ENCODE measurements at places on chromosomes 6 and 20. TPM values are rescaled to one million over a fixed set of nuclear protein-coding genes. Genes with fewer than 3 reads are reported as not detected.

DNA sequence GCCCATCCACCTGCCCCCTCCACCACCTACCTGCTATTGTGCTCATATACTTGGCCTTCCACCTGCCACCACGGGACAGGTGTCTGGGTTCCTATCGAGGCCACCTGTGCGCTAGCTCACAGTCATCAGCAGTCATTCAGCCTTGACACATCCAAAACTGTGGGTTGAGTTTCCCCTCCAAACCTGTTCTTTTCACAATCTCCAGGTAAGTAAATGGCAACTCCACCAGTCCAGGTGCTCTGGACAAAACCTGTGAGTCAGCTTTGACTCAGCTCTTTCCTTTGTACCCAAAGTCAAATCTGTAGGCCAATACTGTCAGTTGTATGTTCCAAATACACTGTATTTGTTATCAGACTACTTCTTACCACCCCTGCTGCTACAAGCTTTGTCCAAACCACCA is 52.6 kb downstream of the SPTLC3 start:
- no peak for DNase-seq

DNA sequence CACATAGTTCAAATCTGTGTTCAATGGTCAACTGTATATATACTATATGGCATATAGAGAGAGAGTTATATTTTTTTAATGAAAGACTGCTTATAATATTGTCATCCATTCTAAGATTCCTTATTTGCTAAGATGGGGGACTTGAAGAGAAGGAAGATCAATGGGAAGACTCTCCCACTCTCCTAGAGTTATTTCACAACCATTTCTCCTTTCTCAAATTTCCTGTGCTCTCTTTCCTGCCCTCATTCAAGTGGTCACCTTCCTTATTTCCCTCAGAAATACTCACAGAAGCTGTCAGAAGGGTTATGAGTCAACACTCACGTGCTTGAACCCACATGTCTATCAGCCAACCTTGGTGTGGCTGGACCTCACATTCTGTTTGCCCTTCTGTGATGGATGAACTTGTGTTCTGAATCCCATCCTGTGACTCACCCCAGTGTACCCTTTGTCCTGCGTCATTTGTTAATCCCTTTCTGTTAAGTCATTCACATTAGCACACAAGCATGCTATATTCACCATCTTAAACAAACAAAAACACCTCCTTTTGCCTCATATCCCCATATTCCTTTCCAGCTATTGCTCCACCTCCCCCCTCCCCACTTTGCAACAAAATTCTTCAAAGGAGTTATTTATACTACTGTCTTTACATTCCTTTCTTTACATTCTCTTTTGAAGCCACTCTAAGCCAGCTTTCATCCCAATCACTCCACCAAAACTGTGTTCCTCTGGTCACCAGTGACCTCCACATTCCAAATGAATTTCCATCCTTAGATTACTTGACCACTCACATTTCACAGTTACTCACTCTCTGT is 279.3 kb upstream of the TCF21 start:
- DNase-seq, result no peak

DNA sequence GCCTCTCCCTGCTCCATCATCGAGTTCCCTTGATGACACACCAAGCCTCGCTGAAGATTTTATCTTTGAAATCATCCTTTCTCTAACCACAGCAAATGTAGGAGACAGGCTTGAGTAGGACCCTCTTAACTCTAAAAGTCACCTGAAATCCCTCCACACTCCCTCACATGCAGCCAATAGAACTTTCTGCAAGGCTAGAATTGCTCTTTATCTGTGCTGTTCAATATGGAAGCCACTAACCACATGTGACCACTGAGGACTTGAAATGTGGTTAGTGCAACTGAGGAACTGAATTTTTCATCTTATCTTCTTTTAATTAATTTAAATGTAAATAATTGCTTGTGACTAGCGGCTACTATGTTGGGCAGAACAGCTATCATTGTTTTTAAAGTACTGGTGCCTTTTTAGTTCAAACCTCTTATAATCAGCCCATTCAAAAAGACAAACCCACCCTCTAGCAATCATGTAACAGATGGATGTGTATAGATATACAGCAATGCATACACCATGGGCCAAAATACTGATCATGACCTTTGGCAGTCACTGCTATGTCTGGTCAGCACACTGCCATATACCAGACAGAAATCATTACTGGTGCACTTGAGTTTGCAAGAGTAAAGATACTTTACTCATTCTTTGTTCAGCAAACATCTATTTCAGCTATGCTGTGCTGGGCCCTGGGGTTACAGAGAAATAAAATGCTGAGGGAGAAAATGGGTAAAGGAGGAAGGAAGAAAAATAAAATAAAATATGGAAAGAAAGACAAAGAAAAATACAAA is 50.0 kb downstream of the GFOD1 start:
- DNase-seq, result no peak

GRCh38 chr20:47102629-47103028 is 208.0 kb downstream of the EYA2 start:
- DNase-seq, result no peak

DNA sequence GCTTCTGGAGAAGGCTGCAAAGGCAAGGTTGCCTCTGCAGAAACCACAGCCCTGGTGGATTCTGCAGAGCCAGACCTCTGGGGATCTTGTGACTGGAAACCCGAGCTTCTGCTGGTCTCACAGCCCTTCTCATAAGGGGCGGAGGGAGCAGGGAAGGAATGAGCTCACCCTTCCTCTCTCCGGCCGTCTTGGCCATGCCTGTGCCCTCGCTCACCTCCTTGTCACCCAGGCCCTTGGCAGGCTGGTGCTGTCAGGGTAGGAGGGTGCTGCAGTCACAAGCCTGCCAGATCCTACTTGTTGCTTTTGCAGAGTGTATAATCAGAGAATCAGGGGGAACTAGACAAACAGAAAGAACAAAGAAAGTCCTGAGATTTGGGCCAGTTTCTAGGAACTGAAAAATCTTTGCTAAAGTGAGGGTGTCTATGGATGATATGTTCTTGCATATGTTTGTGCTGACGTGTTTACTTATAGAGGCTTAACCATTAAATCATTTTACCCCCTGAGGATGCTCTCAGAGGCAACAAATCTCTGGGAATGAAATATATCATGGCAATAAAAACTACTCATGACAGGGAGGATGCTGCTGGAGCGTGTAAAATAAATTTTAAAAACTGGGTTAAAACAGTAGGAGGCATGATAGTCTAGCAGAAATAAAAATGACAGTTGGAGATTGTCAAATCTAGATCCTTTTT is 244.9 kb upstream of the SOX4 start:
- no peak for DNase-seq

GRCh38 chr20:25461786-25462545 is 54.5 kb downstream of the GINS1 start:
- DNase-seq, result no peak

GRCh38 chr20:43724383-43724782 is 2.4 kb downstream of the GTSF1L start:
- DNase-seq, result no peak

GRCh38 chr6:106419900-106420613 is 59.5 kb downstream of the CRYBG1 start:
- no peak for DNase-seq

DNA sequence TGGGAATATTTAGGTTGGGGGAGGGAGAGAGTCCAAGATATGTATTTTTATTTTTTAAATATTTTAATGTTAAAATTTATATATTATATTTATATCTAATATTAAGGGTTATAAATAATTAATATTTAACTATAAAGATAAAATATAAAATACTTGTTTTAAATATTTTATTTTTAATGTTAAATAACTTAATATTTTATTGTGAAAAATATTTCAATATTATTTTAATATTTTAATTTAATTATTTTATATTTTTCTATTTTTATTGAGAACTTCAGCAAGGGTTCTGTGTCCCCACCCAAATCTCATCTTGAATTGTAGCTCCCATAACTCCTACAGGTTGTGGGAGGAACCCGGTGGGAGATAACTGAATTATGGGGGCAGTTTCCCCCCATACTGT is 34.0 kb downstream of the PERP start:
- DNase-seq, result no peak

DNA sequence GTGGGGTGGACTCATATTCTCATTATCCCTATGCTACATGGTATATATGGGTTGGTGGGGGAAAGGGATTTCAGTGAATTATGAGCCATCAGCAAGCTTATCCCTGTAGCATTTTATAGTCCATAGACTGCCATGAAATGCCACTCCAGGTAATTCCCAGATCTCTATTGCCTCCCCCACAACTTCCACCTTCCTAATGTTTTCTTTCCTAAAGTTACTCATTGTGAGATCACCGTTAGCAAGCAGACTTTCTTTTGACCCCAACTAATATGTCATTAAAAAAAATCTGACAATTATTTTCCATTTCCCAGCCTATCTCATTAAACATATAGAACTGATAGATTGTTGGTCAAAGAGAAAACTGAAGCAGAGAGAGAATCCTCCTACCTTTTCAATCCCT is 40.7 kb upstream of the TBX18 start:
- DNase-seq, result no peak

DNA sequence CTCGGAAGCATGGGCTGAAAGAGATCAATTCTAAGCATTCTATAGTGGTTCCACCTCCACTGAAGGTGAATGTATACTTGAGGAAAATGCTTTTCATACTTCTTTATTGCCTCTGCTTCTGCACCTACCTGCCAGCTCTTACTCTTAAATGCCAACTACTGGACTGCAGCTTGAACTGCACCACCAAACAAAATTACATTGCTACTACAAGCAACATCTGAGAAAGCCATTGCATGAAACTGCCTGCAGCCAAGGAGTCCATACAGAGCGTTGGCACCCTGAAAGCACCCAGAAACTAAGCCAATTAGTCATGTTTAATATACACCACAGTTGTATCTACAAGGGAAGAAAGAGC is 440.9 kb downstream of the BTBD3 start:
- no peak for DNase-seq

DNA sequence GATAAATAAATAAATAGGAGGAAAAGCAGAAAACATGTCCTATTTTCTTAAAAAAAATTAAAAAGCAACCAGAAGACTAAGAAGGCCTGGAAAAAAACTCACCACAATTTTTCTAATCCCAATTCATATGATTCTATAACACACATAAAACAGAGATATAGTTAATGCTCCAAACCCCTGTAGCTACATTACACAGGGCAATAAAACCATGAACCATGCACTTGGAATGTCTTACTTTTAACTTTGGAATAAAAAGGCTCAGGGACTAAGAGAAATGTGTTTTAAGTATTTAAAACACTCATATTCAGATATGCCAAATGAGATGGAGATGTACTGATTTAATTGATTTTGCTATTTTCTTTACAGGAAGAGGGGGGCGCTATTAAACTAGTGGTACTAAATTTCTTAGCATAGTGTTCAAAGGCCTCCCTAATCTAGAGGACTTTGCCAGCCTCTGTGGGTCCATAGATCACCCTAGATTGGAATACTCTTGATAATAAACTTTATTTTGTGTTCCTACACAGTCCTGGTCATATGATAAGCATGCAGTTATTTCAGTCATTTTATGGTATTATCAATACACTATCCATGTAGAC is 30.3 kb upstream of the GCM1 start:
- no peak for DNase-seq

DNA sequence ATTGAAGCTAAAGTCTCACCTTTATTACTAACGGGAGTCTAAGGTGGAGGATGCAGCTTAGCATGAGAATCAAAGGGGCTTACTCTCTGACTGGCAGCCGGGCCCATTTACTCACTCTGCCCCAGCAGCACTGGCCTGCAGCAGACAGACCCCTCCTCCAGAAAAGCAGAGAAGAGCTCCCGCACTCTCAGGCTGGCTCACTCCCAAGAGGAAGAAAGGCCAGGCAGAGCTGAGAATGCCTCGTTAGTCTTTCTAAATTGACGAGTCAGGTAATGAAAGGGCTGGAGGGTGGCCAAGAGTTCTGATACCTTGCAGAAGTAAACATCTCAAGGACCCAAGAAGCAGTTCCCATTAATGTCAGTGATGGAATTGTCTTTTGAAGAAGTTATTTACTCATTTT is 44.5 kb upstream of the IL20RA start:
- no peak for DNase-seq

DNA sequence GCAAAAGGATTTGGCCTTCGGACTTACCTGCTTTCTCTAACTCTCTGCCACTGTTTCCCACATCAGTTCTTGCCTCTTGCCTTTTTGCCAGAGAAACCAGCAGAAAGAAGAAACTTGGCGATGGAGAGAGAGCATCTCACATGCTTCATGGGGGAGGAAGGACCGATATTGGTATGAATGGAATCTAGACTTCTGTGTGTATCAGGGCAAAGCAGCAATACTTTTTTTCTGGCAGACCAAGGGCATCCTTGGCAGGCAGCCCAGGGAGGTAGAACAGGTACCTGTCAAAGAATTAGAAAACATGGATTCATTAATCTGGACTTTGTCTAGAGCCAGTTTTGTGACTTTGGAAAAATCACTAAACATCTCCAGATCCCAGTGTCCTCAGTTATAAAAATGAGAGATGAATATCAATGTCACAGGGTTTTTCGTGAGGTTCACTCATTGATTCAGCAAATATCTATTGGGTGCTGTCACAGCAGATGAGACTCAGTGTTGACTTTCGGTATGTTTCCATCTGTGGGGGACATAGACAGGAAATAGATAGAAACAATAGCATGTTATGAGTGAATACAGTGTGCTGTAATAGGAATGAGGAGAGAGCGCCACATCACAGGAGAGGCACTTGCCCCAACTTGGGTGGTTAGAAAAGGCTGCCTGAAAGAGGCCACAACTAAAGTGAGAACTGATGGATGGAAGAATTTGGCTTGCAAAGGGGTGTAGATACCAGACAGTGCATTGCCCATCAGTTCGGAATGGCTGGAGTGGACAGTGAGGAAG is 114.1 kb downstream of the CD83 start:
- DNase-seq, result no peak

GRCh38 chr20:64160118-64160517 is 4.1 kb upstream of the MYT1 start:
- no peak for DNase-seq

- no peak for DNase-seq
Observed at GRCh38 chr20:62708591-62709536, at the start of gene NTSR1. Gene NTSR1, plus strand, starts transcription at chr20:62708836. Its CDS starts 372 bp downstream, at chr20:62709208.

DNA sequence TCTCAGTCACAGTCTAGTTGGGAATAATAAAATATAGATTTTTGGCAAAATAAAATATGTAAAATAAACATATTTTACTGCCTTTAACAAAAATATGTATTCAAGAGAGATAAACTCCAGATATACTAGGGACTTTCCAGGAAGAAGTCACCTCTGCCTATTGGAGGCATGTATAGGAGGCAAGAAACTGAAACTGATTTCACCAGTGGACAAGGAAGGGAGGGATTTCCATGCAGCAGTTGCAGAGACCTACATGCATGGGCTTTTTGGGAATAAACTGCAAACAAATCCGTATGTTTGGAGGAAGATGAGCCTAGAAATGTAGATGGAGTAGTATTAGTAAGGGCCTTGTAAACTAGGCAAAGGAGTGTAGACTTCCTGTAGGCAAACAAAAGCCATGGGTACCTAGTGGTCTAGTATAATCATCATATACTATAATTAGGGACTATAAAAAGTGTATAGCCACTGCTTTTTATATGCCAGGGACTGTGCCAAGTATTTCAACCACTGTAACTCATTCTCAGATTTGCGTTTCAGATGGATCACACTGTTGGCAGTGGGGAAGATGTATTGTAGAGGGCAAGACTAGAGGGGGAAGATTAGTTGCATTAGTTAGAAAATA is 38.9 kb downstream of the CD109 start:
- DNase-seq, result no peak

GRCh38 chr20:3621111-3621510 is 42.1 kb downstream of the GFRA4 start:
- no peak for DNase-seq

- no peak for DNase-seq
Observed at GRCh38 chr6:22147921-22148776, 148.7 kb downstream of the PRL start.

The OPN5 gene
- not detected for total RNA-seq

The OR2H2 gene
- not detected for total RNA-seq

The TBXT gene
- not detected for total RNA-seq

The SAMD10 gene
- total RNA-seq, result 11.1 TPM

The TRIM10 gene
- total RNA-seq, result 0.83 TPM

The TINAG gene
- total RNA-seq, result not detected

The GRM1 gene
- total RNA-seq, result not detected
